ENCODE measurements at places on chromosomes 3 and 15.

- no peak for DNase-seq
Observed at GRCh38 chr3:23921052-23921511, 4.2 kb downstream of the RPL15 start.

DNA sequence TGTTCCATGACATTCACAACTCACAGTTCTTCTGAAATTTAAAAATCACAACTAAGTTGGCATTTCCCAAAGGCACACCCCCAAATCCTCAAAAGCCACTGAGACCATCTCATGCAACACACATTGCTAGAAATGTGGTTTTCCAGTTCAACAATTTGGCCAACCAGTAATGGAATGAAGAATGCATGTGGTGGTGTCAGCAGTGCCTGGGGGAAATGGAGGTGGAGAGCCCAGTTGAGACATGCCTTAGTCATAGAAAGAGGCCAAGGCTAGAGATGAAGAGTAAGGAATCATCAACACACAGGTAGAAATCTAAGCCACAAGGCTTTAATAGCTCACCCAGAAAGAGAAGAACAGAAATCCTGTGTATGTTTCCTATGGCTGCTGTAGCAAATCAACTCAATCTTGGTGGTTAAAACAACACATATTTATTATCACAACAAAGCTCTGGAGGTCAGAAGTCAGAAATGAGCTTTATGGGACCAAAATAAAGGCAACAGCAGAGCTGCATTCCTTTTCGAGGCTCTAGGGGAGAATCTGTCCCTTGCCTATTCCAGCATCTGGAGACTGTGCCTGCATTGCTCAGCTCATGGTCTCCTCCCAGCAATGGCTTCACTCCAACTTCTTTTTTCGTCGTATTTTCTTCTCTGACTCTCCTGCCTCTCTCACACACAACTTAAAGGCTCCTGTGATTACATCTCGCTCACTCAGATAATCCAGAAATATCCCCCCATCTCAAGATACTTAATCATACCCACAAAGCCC is 54.0 kb downstream of the SNTN start:
- no peak for DNase-seq

GRCh38 chr3:66830301-66830700 is 167.8 kb upstream of the KBTBD8 start:
- no peak for DNase-seq

- no peak for DNase-seq
Observed at GRCh38 chr3:155673421-155673820, 71.5 kb downstream of the PLCH1 start.

DNA sequence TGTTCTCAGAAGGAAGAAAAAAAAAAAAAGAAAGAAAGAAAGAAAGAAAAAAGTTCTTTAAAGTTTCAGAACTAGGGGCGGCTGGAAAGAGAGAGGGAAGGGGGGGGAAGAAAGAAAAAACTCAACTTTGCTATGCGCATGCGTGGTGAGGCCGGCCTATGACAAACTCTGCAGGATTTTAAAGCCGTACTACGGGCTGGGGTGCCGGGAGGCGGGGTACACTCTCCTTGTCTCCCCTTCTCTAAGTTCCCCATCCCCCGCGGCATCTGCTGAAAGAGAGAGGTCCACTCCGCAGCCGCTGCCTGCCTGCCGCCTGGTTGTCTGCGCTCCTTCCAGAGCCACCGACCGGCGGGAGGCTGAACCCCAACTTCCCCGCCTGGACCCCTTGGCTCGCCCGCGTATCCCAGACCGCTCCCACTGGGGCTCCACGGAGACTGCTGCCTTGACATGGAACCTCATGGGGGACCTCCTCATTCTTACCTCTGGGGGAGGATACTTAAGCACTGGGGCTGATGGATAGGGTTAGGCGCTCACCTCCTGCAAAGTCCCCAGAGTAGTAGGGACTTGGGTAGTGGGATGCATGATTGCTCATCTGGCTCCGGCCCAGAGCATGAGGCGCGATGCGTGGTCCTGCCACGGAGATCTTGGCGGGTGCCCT is 1.4 kb upstream of the WNT5A start:
- peak; percentile 74 for DNase-seq

GRCh38 chr15:65801229-65801805 is 9.2 kb upstream of the DENND4A start:
- no peak for DNase-seq

Measured in lower lobe of right lung (tissue), 2 donors.